ENCODE measurements at places on chromosomes 6 and 20.
A peak's percentile ranks its signal among the peaks of the same experiment; 100 is the strongest.

DNA sequence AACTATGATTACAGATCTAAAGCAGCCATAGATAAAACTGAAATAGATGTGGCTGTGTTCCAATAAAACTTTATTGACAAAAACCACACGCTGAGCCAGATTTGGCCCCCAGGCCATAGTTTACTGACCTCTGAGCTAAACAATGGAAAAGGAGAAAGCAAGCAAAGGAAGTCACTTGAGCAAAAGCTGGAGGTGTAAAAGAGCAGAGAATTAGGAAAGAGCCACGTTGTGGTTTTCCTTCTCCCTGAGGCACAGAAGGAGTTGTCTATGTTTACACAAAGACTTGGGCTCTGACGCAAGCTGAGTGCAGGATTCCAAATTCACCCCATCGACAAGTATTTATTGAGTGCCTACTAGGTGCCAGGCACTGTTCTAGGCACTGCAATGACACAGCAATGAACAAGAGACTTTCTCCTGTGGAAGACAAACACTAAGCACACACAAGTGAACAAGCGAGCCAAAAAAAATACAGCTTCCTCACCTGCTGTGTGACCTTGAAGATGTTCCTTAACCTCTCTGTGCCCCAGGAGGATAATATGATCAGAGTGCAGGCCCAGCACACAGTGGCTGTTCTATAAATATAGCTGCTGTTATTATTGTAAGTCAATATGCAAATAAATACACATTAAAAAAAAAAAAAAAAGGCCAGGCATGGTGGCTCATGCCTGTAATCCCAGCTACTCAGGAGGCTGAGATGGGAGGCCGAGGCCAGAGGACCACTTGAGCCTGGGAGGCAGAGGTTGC, 75.4 kb upstream of the PTPN1 start:
- no peak for DNase-seq

- DNase-seq: no peak
Observed at GRCh38 chr6:75755704-75756103, 6.7 kb downstream of the MYO6 start.

DNA sequence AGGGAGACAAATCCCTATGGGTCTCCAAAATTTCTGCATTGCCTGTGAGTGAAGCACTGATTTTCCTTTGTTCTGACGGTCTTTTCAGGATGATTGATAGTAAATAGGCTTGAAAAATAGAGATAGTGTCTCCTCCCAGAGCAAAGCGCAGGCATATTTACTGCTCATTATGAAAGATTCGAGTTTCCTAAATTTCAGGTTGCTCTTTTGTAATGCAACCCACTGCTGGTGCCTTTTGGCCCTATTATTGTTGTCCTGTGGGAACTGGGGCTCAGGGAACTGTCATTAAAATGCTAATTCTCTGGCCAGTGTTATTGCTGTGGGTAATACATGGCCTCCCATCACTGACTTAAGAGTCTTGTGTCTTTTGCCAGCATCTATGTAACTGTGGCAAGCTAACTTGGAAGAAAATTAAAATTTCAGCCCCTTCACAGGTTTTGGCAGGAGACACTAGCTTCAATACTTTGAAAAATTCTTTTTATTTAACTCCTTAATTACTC, 754.1 kb upstream of the MAP3K7 start:
- DNase-seq: no peak

DNA sequence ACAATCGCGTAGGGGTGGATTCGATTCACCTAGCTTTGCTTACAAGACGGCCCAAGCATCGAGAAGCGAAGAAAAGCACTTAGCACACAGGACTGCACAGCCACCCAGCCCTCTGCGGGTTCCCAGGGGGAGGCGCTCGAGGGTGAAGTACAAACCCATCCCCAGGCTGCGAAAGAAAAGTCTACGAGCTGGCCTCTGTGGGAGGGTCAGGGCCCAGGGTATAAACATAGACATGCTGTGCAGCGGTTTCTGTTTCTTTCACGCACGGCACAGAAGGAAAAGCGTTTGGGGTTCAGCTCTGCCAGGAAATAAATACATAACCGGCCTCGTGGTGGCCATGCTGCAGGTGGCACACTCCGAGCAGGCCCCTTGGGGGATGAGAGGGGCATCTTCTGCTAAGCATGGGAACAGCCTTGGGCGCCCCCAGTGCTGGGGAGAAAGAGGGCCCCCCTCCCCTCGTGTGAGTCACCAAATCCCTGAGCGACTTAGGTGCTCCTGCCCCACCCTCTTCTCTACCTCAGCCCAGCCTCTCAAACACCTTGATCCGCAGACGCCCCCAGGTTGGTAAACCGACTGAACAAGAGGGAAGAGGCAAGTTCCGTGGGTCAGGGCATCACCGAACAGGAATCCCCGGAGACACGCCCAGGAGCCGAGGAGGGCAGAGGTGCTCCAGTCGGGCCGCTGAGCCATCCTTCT, 91.6 kb upstream of the RIPOR2 start:
- peak; percentile 73 for DNase-seq

DNA sequence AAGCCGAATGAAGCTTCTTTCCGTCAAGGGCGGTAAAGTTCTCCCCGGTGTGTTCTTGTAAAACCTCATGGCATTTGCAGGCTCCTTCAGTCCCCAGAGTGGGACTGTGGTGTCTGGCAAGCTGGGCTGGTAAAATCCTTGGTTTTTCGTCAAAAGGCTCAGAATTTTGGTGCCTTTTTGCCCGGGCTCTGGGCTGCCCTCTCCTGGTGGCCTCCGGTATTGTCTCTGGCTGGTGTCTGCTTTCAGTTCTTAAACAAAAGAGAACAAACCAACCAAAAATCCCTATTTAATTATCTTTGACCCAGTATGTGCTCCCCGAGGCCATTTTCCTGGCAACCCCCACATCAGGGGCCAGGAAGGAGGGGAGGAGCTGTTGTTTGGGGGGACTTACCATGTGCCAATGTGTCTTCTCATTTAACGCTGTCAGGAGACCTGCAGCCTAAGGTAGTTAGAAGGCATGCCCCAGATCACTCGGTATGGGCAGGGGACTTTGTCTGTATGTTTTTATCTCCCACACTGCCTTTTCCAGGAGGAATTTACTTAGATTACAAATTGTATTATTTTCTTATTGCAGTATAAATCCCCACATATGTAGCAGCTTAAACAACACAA, 11.1 kb downstream of the CDH4 start:
- DNase-seq: peak; percentile 19

DNA sequence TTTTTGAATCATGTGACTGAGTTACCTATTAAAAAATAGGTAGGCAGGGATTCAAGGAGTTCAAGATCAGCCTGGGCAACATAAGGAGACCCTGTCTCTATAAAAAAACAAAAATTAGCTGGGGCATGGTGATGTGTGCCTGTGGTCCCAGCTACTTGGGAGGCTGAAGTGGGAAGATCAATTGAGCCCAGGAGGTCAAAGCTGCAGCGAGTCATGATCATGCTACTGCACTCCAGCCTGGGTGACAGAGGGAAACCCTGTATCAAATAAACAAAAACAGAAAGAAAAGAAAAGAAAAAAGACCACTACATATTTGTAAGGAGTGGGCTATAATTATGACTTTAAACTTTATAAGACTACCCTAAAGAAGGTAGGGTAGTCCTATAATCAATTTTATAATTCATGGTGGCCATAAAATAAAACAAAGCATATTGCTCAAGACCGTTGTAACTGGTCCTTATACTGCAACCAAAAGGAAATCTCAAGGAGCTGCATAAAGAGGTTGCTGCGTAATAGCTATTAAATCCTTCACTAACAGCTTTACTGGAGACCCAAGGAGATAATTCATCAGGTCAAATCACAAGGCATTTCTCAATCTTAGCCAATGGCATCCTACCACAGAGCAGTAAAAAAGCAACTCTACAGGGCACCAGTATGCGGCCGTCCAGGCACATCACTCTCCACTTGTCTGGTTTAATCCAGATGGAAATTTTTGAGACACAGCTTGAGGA, 13.5 kb downstream of the PIGU start:
- DNase-seq: no peak

DNA sequence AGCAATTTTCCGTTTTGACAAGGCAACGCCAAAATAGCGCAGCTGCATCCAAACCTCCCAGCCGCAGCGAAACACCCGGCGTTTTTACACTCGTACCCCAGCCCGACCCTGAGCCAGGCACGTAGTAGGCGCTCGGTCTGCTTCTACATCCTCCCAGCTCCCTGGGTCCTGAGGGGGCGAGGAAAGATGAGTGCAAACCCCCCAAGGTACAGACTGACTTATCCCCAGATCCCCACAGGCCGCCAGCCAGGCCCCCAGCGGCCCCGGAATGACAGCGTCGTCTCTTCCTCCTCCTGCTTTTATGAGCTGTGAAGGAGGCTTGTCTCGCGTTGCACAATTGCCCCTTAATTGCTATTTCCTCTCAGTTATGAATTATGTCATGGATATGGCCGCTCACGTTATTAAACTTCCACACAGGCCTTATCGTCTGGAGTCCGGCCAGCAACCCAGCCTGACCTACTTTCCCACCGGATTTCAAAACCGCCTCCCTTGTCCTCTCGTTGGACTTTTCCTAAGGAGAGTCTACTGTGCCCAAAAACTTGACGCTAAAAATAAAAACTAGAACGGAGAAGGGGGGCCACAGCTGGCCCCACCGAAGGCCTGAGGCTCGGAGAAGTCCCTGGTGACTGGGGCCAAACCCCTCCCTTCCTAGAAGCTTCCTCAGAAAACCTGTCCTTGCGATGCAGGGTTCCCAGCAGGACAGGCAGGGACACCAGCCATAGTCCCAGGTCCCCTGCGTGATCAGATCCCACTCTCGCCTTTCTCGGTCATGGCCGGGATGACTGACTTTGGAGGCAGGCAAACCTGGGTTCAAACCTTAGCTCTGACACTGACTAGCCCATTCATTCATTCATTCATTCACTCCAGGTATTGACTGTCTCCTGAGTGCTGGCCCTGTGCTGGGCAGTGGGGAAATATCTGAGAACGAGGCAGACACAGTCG, 130.9 kb upstream of the PTPN1 start:
- no peak for DNase-seq

DNA sequence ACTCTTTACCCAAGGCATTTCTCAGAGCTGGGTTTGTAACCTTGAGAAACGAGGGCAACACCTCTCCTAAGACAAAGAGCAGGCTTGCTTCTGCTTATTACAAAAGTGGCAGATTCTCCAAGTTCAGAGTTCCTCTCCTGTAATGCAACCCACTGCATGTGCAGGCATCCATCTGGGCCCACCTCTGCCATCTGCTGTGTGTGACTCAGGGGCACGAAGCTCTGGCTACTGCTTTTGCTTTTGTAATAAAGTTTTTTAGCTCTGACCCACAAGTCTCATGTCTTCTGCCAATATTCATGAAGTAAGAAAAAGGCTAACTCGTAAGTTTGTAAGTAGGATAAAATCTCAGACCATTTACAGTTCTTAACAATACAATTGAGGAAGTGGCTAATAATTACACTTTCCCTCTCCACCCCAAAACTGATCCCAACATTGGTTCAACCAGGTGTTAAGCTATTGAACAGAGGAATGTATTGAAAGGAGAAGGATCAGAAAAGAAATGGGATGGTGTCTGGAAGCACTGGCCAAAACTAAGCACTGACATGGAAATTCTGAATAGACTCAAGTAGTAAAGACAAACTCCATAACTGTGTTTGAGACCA, 51.7 kb upstream of the SMLR1 start:
- no peak for DNase-seq

- DNase-seq: no peak
Observed at GRCh38 chr6:117733341-117733740, 58.1 kb downstream of the NUS1 start.

DNA sequence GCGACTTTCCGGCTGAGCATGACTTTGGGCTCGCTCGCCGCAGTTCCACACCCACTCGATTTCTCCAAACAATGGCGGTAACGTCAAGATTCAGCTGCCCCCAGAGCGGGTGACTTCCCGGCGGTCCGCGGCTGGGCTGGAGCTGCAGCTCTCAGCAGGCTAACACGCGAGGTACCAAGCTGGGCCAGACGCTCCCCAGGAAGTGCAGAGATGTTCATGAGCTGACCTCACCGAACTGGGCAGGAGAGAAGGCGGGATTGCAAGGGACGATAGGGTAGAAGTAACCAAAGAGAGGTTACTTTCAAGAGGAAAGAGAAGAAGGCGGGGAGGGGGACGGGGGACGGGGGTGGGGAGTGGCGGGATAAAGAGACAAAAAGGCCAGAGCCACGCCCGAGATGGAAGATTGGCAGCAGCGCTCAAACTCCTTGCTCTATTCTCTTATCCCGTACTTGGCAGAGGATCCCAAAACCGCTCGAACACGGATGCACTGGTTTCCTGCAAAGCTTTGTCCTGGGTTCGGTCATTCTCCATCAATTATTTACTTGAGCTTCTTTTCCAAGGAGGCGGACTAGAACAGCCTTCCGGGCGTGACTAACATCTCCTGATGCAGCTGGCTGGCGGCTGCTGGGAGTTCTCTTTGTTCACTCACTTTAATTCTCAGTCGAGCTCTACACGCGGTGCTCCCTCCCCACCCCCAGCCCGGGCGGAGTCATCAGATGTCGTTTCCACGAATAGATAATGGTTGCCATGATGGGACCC, at the start of gene MTCL3:
MTCL3 (minus strand) TSS at position 626 of the 759 bp plus-strand sequence.
- DNase-seq: peak; percentile 42

DNA sequence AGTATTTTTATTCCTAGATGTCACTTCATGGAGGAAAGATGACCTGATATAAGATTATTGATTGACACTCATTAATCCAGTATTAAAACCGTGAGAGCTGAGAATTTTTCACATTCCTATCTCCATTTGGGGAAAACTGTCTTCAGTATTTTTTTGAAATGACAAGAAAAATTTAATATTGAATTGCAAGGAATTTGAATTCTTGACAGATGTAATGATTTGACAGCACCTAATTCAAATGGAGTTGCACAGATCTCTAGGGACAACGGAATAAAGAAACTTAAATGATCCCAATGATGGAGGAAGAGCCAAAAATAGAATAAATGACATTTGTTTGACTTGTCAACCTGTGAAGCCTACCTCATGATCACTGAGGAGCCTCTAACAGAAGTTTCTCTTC, 1591.4 kb downstream of the HACE1 start:
- DNase-seq: no peak

GRCh38 chr6:113645576-113645970, 211.6 kb upstream of the MARCKS start:
- no peak for DNase-seq

GRCh38 chr6:87979737-87980136, 67.9 kb upstream of the SPACA1 start:
- no peak for DNase-seq

- DNase-seq: no peak
Observed at GRCh38 chr6:165774903-165775601, 112.0 kb upstream of the PDE10A start.

- DNase-seq: no peak
Observed at GRCh38 chr6:138275976-138276375, 57.7 kb upstream of the PBOV1 start.

- DNase-seq: peak; percentile 53
Observed at GRCh38 chr20:5844063-5844681, 94.0 kb downstream of the SHLD1 start.

DNA sequence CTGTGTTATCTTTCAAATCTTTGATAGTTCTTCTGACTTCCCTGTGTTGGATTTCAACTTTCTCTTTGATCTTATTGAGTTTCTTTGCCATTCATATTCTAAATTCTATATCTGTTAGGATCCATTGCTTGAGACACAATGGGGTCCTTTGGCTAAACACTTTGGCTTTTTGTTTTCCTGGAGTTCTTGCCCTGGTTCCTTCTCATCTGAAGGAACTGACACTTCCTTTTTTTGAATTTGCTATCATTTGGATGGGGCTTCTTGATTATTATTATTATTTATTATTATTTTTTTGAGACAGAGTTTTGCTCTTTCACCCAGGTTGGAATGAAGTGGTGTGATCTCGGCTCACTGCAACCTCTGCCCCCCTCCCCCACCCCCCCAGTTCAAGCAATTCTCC, 30.1 kb upstream of the EIF2S2 start:
- DNase-seq: no peak

All from activated naive CD4-positive, alpha-beta T cell treated with anti-CD3 and anti-CD28 coated beads, Interleukin-2, amount 50 U/mL, for 16 hours (primary cell).